ENCODE measurements at places on chromosomes 3 and 15.

GRCh38 chr3:149547413-149547812 lies 72.9 kb downstream of the TM4SF4 start:
- DNase-seq, result no peak

- no peak for DNase-seq
Measured at GRCh38 chr3:7484636-7485035, 623.7 kb downstream of the GRM7 start.

DNA sequence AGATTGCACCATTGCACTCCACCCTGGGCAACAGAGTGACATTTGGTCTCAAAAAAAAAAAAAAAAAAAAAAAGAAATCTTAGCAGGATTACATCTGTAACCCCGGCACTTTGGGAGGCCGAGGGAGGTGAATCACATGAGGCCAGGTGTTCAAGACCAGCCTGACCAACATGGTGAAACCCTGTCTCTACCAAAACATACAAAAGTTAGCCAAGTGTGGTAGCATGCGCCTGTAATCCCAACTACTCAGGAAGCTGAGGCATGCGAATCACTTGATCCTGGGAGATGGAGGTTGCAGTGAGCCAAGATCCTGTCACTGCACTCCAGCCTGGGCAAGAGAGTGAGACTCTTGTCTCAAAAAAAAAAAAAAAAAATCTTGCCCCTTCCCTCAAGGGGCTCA lies 40.4 kb downstream of the LIPC start:
- no peak for DNase-seq

- no peak for DNase-seq
Measured at GRCh38 chr3:128294999-128295468, 141.8 kb downstream of the EEFSEC start.

DNA sequence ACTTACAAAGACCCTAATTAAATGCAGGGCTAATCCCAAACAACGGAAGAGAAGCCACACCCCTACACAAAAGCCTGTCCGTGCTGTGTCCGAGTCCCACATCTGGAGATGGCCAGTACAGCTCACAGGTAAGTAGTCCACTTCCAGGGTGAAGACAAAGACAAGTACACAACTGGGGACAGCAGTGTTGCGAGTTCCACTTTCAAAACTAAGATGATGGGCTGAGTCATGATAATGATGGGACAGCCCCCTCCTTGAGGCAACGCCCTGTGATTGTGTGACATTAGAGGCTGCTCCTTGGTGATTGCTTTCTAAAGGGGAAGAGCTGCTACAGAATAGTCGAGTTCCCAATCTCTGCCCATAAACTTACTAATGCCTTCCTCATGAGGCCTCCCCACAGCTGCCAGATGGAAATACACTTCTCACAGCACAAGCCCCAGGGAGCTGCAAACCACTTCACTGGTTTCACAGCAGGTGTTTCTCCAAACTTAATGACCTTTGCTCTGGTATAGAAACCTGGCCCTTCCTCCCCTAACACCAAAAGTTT lies 27.6 kb downstream of the RFT1 start:
- DNase-seq, result no peak

- DNase-seq, result no peak
Measured at GRCh38 chr3:51668756-51669155, 2.3 kb upstream of the TEX264 start.

DNA sequence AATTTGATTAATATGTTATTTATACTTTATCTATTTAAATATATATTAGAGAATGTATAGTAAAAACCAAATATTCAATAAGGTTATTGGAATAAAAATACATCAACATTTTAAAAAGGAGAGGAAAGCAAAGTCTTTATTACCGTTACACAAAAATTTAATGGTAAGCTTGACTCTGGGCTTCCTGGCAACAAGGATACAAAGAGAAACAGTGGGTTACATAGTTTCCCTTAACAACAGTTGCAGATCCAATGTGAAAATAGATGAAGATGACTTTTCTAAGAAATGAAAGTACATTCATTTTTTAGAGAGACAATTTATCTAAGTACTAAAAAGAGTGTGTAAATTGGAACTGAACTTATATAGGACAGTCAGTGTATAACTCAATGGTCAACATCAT lies 6.0 kb upstream of the PHLDB2 start:
- no peak for DNase-seq

DNA sequence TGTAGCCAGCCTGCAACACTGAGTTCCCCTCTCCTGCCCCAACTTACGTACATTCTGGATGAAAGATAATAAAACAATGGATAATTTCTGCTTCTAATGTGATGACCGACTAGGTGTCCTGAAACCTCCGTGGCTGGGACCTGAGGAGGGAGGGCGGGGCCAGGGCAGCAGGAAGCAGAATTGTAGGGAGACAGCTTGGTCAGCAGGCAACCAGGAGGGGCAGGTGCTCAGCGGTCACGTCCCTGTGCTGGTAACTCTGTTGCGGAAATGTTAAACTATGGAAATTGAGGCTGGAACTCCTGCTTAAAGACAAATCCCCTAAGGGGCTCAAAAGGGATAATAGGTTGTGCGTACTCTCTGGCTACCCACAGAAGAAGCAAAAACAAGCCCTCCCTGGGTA lies 30.4 kb downstream of the SLC6A20 start:
- no peak for DNase-seq

DNA sequence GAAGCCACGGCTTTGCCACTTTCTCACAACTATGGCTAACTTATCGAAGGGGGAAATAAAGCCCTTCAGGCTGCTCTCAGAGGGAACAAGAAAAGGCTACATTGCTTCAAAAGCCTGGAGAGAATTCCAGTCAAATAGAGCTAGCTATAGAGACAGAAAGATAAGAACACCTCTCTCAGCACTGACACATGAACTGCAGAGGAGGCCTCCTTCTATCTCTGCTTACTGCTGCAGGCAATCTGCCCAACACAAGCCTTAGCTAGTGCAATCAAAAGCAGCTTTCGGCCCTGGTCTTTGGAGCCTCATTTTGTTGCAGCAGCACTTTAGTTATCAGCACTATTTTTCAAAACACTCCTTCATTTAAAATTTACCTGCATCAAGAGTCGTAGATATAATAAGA lies 118.4 kb upstream of the ROBO1 start:
- DNase-seq, result no peak

GRCh38 chr3:195003006-195003892 lies 267.7 kb downstream of the XXYLT1 start:
- DNase-seq, result no peak

- DNase-seq, result no peak
Measured at GRCh38 chr3:102512734-102513504, 78.1 kb downstream of the ZPLD1 start.

DNA sequence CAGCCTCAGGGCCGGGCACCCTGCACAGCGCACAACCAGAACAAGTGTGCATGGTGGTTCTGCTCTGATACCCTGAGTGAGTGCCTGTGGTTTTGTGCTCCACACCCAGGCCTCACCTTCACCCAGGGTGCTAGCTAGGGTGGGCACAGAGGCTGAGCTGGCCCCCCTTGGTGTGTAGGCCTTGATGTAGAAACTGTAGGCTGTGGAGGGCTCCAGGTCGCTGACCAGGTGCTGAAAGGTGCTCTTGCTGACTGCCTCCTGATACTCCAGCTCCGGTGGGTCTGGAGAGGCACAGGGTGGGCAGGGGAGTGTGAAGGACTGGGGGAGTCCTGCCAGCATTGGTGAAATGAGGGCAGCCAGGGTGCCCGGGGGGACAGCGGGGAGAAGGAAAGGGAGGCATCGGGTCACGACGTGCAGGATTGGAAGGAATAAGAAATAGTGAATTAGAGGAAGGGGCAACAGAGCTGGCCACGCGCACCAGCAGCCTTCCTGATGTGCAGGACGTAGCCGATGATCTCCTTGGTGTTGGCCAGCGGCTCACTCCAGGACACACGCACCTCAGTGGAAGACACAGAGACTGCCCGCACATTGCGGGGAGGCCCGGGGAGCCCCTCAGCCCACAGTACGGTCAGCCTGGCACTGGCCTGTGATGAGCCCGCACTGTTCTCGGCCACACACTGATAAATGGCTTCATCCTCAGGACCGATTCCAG lies 26.6 kb downstream of the RNU5B-1 start:
- DNase-seq, result no peak

- DNase-seq, result no peak
Measured at GRCh38 chr3:108088697-108089096, 2.1 kb downstream of the CD47 start.

DNA sequence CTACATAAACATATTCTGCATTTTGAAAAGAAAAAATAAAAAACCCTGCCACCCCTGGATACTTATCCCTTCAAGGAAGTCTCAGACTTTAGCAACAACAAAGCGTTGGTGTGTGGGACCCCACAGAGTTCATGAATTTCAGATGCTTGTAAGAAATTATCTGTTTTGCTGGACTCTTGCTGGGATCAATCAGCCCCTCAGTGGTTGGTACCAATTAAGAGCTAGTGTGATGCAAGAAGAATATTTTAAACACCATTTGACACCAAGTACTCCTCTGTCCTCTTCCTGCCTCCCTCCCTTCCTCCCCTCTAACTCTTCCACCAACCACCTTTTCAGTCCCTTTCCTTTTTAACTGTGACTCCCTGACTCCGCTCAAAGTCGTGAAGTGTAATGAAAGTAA lies 51.5 kb downstream of the SST start:
- DNase-seq, result no peak

GRCh38 chr15:31108836-31109235 lies 7.3 kb upstream of the TRPM1 start:
- no peak for DNase-seq

- no peak for DNase-seq
Measured at GRCh38 chr15:62231856-62232255, 66.8 kb upstream of the C2CD4B start.

DNA sequence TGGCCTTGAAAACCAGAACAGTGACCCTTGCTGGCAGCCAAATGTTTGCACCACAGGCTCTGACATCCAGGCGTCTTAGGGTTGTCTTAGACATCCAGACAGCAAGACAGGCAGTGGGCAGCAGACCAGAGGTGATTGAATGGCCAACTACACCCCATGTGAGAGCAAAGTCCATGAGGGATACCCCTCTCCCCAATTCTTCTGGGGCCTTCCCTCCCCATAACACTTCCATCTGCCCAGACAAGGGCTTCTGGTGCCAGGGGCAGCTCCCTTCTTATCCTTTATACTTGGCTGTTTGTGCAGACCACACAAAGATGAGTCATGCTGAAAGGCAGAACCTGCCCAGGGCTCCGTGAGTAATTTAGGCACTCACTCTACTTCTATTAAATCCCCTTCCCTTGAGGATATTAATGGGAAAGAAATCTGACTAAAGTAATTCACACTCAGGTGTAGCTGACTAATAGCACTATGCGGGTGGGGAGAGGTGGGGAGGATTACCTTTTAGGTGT lies 257.9 kb downstream of the UACA start:
- DNase-seq, result no peak

DNA sequence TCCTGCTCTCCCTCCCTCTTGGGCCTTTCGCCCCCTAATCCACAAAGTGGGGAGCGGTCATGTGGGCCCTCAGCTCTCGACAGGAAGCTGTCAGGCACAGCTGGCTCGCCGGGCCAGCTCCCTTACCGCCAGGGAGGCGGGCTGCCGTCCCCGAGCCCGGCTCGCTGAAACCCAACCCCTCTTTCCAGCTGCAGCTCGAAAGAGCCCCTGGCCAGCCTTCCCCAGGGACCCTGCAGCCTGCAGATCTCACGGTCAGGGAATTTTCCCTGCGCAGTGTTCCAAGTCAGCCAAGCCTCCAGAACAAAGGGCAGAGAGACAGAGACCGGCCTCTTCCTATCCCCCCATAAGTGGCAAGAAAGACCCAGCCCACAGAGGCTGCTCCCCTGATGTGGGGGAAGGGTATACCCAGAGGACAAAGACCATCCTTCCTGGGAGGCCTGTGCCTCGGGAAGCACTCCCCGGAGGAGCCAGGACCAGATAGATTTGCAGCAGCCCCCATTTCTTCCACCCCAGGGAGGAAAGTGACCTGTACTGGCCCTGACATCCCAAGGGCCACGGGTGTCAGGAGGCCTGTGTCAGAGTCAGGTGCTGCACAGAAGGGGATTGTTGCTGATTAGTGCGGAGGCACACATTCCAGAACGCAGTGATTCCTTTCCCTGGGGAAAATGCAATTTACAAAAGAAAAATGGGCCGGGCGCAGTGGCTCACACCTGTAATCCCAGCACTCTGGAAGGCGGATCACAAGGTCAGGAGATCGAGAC lies 32.6 kb downstream of the MAGEF1 start:
- DNase-seq, result no peak

DNA sequence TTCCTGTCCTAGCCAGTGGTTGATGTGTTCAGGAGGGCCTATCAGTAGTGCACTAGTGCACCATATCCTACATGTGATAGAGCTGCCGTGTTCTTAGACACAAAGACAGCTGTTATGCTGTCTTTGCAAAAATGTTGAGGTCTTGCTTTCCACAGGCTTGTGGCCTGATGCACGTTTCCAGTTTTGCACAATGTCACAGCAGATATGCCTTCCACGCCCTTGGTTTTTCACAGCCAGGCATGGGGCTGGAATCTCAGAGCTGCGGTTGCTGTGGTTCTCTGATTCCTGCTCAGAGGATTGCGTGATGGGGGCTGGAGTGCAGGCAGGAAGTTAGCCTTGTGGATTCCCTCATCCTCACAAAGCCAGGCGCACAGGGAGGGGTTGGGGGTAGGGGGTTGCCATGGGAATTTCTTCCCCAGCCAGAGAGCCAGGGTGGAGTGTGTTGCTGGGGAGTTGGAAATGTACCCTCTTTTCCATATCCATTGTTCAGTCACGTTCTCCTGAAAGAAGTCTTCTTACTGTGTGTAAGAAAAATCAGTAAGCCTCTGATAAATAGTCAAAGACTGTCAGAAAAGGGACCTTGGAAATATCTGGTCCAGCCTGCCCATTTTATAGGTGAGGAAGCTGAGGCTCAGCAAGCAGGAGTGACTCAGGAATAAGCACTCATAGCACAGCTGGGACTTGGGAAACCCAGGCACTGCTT lies 79.4 kb downstream of the SMAD3 start:
- no peak for DNase-seq

DNA sequence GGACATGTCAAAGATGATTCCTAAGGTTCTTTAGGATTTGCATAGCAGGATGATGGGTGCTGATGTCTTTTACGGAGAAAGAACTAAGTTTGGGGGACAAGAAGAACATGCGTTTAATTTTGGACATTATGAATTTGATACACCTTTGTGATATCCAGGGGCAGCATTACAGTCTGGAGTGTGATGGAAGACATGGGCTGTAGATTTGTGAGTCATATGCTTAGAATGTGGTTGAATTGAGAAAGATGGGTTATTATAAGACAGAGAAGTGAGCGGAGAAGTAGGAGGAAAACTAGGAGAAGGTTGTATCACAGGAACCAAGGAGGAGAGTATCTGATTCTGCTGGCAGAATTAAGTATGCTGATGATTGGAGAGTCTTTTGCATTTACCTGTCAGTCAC lies 20.6 kb downstream of the NEO1 start:
- no peak for DNase-seq

- DNase-seq, result no peak
Measured at GRCh38 chr15:32822739-32823138, 104.9 kb downstream of the GREM1 start.

- DNase-seq, result no peak
Measured at GRCh38 chr15:40721701-40722100, 26.7 kb downstream of the RAD51 start.

GRCh38 chr3:189446959-189447560 lies 184.1 kb upstream of the TP63 start:
- no peak for DNase-seq

DNA sequence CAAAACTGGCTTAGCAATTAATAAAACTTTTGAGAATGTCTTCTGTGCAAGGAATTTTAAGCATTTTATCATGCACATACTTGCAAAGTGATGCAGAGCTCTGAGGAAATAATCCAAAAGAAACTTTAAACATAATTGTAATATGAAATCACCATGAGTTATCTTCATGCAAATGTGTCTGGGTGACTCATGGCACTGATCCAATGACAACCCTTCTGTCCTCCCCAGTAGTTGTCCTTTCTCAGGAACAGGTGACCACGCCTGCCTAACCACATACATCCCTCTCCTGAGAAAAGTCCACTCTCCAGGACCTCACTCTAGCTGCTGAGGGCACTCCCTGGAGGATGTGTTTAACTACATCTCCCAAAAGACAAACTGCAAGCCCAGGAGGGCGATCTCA lies 530.6 kb upstream of the IL12A start:
- DNase-seq, result no peak

Measured in stimulated activated CD8-positive, alpha-beta memory T cell treated with anti-CD3 and anti-CD28 coated beads, Interleukin-7, amount 100 ng/mL, for 48 hours (primary cell).